Activated CD4-positive, alpha-beta T cell treated with anti-CD3 and anti-CD28 coated beads, Interleukin-2, amount 50 U/mL, for 16 hours (primary cell): ENCODE measurements at places on chromosomes 5 and 9.

- no peak for DNase-seq
These were observed 158.7 kb downstream of the NFIB start for GRCh38 chr9:14155237-14155636.

GRCh38 chr5:149403923-149404745, 25.0 kb upstream of the IL17B start:
- no peak for DNase-seq

DNA sequence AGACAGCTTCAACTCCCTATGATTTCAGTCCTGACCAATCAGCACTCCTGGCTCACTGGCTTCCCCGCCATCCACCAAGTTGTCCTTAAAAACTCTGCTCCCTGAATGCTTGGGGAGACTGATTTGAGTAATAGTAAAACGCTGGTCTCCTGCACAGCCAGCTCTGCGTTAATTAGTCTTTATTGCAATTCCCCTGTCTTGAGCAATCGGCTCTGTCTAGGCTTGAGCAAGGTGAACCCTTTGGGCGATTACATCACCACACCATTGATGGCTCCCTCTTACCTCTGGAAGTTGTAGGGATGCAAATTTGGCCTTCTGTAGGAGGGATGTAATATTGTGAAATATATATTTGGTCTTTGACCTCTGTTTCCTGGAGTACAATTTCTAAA, 2.9 kb upstream of the SLC23A1 start:
- no peak for DNase-seq

- no peak for DNase-seq
These were observed 68.2 kb downstream of the FAM114A2 start for GRCh38 chr5:153970496-153970895.

DNA sequence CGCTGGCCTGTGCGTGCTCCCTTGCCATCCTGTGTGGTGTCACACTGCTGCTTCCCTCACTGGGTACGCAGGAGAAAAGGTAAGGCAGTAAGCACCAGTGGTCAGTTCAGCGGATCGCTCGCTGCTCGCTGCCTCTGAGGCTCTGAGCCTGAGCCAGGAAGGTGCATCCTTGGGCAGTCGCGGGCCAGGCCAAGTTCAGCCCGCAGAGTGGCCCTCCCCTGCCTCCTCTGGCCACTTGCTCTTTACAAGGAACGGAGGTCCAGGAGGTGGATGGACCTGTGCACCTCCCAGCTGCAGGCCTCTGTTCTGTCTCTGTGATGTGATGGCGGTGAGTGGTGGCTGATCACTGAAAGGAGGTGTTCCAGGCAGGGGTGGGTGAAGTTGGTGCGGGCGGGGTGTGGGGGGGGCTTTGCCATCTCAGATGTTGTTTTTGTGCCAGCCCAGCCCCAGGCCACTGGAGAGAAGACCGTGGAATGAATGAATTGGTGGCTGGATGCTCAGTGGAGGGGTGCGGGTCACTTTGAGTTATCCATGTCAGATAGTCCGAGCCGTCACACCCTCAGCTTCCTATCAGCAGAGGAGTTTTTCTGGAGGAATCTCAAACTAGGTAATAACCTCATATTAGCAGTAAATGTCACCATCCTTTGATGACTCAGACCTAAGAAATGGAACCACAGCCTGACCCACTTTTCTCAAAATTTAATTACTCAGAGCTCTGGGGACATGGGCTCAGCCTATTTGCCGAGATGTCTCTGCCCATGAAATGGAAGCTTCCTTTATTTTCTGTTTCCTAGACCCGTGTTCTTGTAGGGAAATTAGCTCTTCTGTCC, 7.3 kb downstream of the COL5A1 start:
- no peak for DNase-seq

GRCh38 chr5:126998895-126999570, 31.3 kb downstream of the MARCHF3 start:
- no peak for DNase-seq

GRCh38 chr9:136650021-136650420, 12.7 kb upstream of the EGFL7 start:
- DNase-seq = no peak
